ENCODE measurements at places on chromosomes 2 and 18.

DNA sequence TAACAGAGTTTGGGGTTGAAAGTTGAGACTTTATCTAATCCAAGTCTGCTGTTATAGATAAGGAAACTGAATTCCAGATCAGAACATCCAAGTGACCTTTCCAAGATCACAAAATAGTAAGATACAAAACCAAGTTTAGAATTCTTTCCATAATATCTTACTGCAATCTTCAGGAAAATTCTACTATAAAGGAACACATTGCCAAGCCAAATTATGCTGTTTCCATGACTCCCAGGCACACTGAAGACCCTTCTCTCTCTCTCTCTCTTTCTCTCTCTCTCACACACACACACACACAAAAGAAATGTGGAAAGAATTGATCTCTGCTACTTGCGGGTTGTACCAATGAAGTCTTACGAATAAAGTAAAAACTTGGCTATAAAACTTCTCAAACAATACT lies 398.4 kb downstream of the METTL4 start:
- H3K27ac ChIP-seq = no peak overlapping the region
- DNase-seq = no peak
- no peaks in the 10 kb centered on the region for H3K4me1 ChIP-seq
- no peaks in the 10 kb centered on the region for H3K36me3 ChIP-seq
- H3K27me3 ChIP-seq = no peaks in the 10 kb centered on the region

DNA sequence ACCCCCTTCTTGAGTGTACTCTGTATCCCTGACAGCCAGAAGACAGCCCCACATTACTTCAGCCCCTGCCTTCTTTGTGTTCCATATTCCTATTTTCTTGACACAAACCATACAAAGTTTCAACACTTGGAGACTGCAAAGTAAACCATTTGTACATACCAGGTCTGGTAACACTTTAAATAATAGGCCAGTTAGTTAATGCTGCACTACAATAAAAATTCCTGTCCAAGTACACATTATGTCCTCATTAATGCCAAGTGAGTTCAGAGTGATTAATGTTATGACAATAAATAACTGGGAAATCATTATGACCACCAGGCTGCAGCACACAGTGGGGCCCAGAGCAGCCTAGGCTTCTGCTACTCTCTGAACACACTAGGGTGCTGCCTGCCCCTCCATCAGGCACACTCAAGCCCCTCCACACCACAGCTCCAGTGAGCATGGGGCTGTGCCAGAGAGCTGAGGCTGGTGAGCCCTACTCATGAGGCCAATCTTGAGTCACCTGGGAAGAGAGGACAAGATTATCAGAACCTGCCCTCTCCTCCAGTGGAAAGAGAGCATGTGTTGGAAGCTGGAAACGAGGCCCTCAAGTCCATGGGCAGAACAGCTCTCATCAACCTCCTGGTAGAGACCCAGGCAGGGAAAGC lies 138.7 kb downstream of the TTC32 start:
- no peak overlapping the region for H3K4me3 ChIP-seq
- DNase-seq = no peak
- no peaks in the 10 kb centered on the region for H3K27me3 ChIP-seq
- H3K36me3 ChIP-seq = no peaks in the 10 kb centered on the region
- no peaks in the 10 kb centered on the region for H3K4me1 ChIP-seq

DNA sequence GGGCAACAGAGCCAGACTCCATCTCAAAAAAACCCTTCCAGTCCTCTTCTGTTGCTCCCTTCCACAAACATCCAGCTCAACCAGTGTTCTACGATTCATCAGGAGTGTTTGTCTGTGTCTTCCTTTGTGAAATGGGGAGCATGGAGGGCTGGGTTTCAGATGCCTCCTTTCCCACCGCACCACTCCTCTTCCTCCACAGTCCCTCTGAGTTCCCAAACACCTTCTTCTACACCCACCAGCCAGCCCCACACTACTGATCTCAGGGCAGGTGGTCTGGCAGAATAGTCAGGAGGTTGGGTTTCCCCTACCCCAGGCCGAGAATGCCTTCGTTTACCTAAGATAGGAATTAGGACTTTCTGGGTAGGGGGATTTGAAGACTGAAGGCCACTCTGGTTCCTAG lies 36.9 kb downstream of the NGEF start:
- H3K27me3 ChIP-seq = no peaks in the 10 kb centered on the region
- no peak for DNase-seq
- no peaks in the 10 kb centered on the region for H3K36me3 ChIP-seq

DNA sequence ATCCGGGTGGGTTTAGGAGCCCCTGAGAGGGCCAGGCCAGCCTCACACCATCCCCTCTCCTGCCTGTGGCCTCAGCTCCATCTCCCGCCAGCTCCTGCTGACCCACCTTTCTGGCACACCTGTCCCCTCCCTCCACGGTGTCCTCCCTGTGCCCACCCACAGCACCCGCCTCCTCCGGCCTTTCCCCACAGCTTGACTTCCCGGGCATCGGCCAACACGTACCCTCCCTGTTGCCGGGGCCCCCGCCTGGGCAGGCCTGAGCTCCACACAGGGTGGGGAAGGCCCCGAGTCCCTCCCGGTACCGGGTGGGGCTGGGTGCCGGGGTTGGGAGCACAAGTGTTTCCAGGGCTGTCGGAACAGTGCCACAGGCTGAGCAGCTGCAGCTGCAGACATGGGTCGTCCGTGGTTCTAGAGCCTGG lies 6.5 kb downstream of the GPC1 start:
- H3K4me1 ChIP-seq = peaks cover 12% of the 10 kb centered on the region
- H3K36me3 ChIP-seq = no peaks in the 10 kb centered on the region
- no peak for DNase-seq
- no peak overlapping the region for H3K4me3 ChIP-seq
- no peak overlapping the region for H3K27ac ChIP-seq
- no peaks in the 10 kb centered on the region for H3K27me3 ChIP-seq

GRCh38 chr2:24343225-24343882 lies 17.0 kb downstream of the ITSN2 start:
- H3K27me3 ChIP-seq = no peaks in the 10 kb centered on the region
- H3K4me3 ChIP-seq = no peak overlapping the region
- no peaks in the 10 kb centered on the region for H3K4me1 ChIP-seq
- DNase-seq = no peak
- no peaks in the 10 kb centered on the region for H3K36me3 ChIP-seq
- H3K27ac ChIP-seq = no peak overlapping the region

- no peak overlapping the region for H3K4me3 ChIP-seq
- DNase-seq = no peak
- H3K4me1 ChIP-seq = no peaks in the 10 kb centered on the region
- no peaks in the 10 kb centered on the region for H3K27me3 ChIP-seq
- H3K36me3 ChIP-seq = no peaks in the 10 kb centered on the region
- H3K27ac ChIP-seq = no peak overlapping the region
Observed at GRCh38 chr2:152456262-152456661, 121.3 kb downstream of the FMNL2 start.

DNA sequence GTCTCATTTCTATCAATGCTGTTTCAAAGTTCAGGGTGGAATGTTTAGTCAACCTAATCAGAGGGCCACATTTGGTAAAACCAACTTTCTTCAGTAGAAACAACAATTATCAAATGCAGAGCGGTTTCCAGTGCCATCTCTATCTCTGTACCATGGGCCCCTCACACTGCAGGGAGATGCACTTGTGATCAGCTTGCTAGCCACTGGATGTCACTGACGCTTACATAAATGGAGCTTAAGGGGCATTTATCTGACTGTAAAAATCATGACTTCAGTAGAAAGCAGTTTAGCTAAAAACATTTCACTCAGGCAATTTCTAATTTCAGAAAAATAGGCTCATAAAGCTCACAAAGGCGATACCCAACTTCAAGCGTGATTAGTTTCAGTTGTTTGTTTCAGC lies 678.0 kb downstream of the ZEB2 start:
- H3K27me3 ChIP-seq = no peaks in the 10 kb centered on the region
- H3K36me3 ChIP-seq = no peaks in the 10 kb centered on the region
- H3K4me1 ChIP-seq = no peaks in the 10 kb centered on the region

DNA sequence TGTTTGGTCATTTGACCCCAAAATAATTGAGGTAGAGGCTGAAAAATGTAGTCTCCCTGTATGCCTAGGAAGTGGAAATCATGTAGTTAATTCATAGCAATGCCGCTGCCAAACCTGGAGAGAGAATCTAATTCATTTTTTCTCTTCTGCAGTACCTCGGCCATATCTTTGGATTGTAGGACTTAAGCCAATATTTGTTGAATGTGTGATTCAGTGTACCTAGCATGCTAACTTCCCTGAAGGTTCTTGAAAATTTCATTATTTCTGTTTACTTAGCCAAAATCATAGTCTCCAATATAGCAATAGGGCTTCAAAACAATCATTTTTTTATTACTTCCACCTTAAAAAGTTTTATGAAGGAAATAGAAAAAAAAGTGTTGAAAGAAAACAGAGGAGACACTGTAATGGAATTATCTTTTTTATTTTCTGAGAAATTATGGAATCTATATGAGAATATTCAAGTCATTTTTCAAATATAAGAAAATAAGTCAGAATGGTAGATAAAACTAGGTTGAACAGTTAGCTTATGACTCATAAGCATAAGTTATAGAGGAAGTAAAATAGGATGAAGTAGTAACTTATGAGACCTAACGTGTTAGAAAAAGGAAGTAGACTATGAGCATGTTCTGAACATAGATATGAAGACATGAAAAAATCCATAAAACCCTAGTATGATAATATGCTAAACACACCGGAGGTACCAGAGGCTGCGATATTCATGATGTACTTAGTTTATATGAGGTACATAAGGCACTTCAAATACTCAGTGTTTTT lies 35.2 kb upstream of the CDH19 start:
- no peak overlapping the region for H3K27ac ChIP-seq
- no peak overlapping the region for H3K4me3 ChIP-seq
- no peak for DNase-seq
- no peaks in the 10 kb centered on the region for H3K36me3 ChIP-seq
- no peaks in the 10 kb centered on the region for H3K27me3 ChIP-seq
- H3K4me1 ChIP-seq = no peaks in the 10 kb centered on the region

- no peaks in the 10 kb centered on the region for H3K27me3 ChIP-seq
- no peaks in the 10 kb centered on the region for H3K4me1 ChIP-seq
- H3K27ac ChIP-seq = no peak overlapping the region
- H3K36me3 ChIP-seq = no peaks in the 10 kb centered on the region
- no peak for DNase-seq
Observed at GRCh38 chr18:77550625-77551024, 301.0 kb downstream of the GALR1 start.
